ENCODE measurements at places on chromosomes 4 and X.

DNA sequence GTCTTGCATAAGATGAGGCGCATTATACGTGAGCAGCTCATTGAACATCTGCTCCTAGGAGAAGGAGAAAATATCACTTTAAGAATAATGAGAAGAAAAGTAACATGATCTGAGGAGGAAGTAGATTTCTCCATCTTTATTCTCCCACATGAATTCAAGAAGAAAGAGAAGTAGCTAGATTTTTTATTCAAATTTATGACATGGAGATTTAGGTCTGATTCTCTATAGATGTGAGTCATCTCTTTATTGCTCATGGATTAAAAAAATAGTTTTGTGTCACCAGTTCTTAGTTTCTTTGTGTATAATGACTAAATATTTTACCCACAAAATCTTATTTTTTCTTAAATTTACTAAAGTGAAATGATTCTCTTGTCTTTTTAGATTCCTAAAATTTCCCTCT lies 40.4 kb downstream of the HPGDS start:
- no peak for DNase-seq

DNA sequence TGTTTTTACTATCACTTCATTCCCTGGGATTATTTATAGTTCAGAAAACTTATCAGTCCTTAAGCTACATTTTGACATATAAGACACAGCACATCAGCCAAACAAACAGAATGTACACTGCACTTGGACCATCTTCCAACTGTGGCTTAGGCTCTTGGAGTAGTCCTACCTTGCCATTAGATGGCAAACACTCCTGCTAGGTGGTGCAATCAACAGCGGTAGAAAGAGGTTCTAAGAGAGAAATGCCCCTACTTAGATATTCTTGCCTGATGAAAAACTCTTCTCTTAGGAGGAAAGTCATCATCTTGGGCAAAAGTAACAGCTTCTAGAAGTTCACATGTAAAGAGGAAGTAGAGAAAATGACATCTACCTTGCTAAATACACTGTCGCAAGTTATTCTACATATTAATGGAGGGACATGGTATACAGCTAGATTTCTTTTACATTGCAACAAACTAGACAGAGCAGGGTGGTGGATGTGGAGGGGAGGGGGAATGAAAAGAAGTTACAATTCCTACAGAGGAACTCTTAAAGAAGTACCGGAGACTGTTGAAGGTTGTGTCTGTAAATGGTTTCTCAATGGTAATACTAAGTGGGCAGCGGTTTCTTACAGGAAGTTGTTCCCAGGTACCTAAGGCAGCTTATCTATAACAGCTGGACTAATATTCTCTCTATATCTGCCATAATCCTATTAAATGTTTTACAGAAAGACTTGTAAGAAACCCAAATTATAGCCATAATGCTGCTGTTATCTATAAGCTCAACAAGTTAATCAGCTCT lies 8.1 kb upstream of the STPG2 start:
- no peak for DNase-seq

- DNase-seq: no peak
Measured at GRCh38 chrX:53086464-53086863, 4.3 kb downstream of the TSPYL2 start.

GRCh38 chrX:151713849-151714248 lies 2.0 kb upstream of the FATE1 start:
- DNase-seq: no peak

DNA sequence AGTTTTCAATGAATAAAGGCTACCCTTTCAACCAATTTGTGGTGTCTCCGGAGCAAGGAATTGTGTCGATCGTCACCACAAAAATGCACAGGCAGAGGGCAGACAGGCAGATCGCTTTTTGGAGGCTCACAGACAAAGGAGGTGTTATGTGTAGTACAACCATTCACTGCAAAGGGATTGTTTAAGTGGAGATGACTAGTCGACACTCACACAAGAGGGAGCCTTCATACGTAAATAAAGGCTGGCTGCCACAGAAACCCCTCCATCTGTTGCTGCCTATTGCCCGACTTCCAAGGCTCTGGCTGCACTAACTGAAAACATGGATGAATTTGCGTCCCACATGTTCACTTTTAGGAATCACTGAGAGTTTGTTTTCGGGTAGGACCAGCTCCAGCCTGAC lies 281.1 kb downstream of the NKX6-1 start:
- no peak for DNase-seq

DNA sequence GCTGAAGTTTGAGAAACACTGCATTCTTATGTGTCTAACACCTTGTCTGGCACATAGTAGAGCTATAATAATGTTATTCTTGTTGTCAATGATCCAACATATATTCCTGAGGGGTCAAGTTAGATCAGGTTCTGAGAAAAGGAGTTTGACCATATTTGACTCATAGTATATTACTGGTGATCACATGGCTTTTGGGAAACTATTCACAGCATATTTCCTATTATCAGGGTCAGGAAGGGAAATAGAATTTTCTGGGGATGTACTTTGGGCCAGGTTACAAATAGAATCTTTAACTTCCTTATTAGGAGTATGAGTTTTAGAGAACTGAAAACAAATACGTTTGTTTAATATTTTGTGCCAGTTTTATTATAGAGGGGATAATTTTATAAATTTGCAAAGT lies 11.6 kb downstream of the IL15 start:
- DNase-seq: no peak

- DNase-seq: no peak
Measured at GRCh38 chrX:40147971-40148370, 50.2 kb upstream of the BCOR start.

DNA sequence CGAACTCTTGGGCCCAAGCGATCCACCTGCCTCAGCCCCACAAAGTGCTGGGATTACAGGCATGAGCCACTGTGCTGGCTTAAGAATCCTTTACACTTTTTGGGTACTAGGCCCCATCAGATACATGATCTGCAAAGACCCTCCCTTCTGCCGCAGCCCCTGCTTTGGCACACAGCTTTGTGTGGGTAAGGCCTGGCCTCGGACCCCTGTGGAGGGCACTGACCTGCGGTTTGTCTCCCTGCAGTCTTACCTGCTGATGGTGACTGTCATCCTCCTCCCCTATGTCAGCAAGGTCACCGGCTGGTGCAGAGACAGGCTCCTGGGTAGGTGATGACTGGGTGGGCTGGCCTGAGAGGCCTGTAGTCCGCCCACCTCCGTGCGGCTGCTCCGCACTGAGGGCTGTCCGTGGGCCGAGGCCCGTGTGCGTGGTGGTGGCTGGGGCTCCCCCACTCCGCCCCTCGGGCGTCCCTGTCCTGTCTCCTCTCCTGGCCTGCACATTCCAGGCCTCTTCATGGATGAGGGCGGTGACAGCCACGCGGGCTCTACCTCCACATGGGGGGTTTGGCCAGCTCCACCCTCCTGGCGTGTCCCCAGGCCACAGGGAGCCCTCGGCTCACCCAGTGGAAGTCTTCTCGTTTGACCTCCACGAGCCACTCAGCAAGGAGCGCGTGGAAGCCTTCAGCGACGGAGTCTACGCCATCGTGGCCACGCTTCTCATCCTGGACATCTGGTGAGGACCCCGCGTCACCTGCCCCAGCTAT lies 18.0 kb downstream of the DGKQ start:
- no peak for DNase-seq

GRCh38 chr4:37383579-37384229 lies 139.2 kb downstream of the NWD2 start:
- DNase-seq: no peak

- no peak for DNase-seq
Measured at GRCh38 chr4:178696515-178696914, 1254.3 kb upstream of the AGA start.

DNA sequence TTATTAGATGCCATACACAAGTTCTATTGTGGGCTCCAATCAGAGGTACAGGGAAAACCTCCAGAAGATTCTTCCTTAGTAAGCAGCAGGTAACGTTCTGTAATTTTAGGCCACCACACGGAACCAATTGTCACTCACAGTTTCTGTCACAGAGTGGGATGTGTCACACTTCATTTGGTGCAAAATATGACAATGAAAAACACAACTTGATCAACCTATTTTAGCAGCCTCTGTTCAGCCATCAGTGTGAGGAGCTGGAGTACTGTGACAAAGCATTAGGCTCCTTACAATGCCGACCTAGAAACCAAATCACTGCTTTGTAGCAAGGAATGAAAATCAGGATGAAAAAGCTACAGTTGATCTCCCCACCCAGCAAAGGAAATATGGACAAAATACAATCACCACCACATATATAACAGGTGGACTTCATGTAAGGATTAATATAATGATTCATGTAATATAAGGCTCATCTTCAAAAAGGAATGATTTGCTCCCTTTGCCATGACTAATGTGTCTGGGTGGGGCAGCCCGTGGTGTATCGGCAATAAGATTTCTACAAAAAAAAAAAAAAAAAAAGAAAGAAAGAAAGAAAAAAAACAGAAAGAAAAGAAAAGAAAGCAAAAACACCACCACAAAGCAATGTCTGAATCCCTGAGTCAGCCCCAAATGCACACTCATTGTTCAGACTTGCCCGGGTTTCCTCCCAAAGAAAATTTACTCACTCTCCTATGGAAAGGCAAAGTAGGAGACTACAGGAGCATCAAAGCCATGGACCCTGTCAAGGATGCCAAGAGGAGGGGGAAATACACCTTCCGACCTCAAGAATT lies 36.0 kb downstream of the SLC9A7 start:
- no peak for DNase-seq

- peak; percentile 43 for DNase-seq
Measured at GRCh38 chr4:184280591-184281071, 63.0 kb upstream of the ENPP6 start.

- no peak for DNase-seq
Measured at GRCh38 chr4:83783215-83783614, 247.3 kb downstream of the GPAT3 start.

DNA sequence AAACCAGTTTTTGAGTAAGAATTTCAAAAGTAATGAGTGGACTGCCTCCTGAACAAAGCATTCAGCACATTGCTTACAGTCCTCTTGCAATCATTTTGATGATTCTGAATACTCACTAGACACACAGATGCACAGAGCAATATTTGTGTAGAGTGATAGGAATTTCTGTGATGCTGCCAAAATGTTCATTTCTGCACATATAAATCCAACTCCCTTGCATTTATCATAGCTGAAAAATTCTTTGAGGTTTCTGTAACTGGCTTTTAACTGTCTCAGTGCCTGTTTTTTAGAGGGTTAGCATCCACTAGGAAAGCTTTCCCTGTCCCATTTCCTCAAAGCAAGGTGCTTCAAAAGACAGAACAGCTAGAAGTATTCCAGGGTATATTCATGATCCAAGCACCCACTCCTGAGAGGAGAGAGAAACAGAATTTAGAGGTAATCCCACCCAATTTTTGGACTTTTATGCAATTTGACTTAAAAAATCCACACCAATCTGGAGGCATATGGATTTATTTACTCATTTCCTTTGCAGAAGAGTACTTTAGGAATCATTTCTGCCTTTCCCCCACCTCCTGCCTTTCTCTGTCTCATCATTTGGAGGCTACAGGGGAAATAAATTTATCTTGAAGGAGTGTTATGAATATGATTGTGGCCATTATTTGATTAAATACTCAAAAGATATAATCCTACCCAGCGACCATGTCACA lies 234.5 kb upstream of the SLIT2 start:
- no peak for DNase-seq

GRCh38 chrX:13165266-13166189 lies 121.1 kb upstream of the FAM9C start:
- no peak for DNase-seq
